ENCODE measurements at places on chromosomes 1 and 21. TPM values are rescaled to one million over a fixed set of nuclear protein-coding genes. Genes with fewer than 3 reads are reported as not detected.

Gene MNDA
- total RNA-seq = not detected

- H3K27me3 ChIP-seq = peaks cover 16% of the 10 kb centered on the region
- no peaks in the 10 kb centered on the region for H3K4me1 ChIP-seq
- H3K4me3 ChIP-seq = no peak overlapping the region
- no peaks in the 10 kb centered on the region for H3K36me3 ChIP-seq
Observed at GRCh38 chr21:36661511-36662309, 37.2 kb upstream of the SIM2 start.

- no peaks in the 10 kb centered on the region for H3K27me3 ChIP-seq
- no peaks in the 10 kb centered on the region for H3K36me3 ChIP-seq
- H3K4me1 ChIP-seq = peaks cover under 1% of the 10 kb centered on the region
- DNase-seq = no peak
- H3K27ac ChIP-seq = no peak overlapping the region
Observed at GRCh38 chr1:77882411-77882810, 6.0 kb upstream of the NEXN start.

Gene TMEM200B
- 1.5 TPM for total RNA-seq

DNA sequence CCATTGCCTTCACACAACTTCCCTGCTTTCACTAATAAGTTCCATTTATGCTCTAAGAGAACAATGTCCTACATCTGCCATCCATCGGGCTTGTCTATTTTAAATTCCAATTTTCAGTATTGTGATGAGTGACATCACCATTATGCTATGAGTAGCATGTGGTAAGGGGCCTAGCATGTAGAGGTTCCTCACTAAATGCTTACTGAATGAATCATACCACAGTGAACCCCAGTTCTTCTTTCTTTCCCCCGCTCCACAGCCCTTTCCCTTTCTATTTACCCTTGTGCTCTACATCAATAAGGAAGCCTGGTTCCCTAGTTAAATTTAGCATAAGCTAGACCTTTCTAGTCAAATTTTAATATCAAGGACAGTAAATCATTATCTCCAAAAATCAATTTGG is 195.0 kb upstream of the RGS18 start:
- DNase-seq = no peak
- no peaks in the 10 kb centered on the region for H3K27me3 ChIP-seq
- H3K4me3 ChIP-seq = no peak overlapping the region
- H3K27ac ChIP-seq = no peak overlapping the region

- H3K4me1 ChIP-seq = no peaks in the 10 kb centered on the region
- no peaks in the 10 kb centered on the region for H3K36me3 ChIP-seq
- H3K27ac ChIP-seq = no peak overlapping the region
- DNase-seq = no peak
- H3K27me3 ChIP-seq = no peaks in the 10 kb centered on the region
- H3K4me3 ChIP-seq = no peak overlapping the region
Observed at GRCh38 chr21:41411449-41412089, 14.5 kb upstream of the MX1 start.

Gene PRUNE1
- total RNA-seq = 8.6 TPM

Gene BMP8B
- total RNA-seq = not detected

GRCh38 chr1:57357462-57357861 is 66.4 kb downstream of the DAB1 start:
- no peak overlapping the region for H3K27ac ChIP-seq
- H3K27me3 ChIP-seq = no peaks in the 10 kb centered on the region
- no peak overlapping the region for H3K4me3 ChIP-seq
- no peaks in the 10 kb centered on the region for H3K36me3 ChIP-seq
- no peak for DNase-seq
- no peaks in the 10 kb centered on the region for H3K4me1 ChIP-seq

- H3K27ac ChIP-seq = no peak overlapping the region
- no peak for DNase-seq
- no peak overlapping the region for H3K4me3 ChIP-seq
- H3K4me1 ChIP-seq = no peaks in the 10 kb centered on the region
Observed at GRCh38 chr1:160708801-160709200, 2.8 kb downstream of the CD48 start.

GRCh38 chr1:33222381-33222780 is 33.9 kb upstream of the ZNF362 start:
- H3K27ac ChIP-seq = no peak overlapping the region
- no peaks in the 10 kb centered on the region for H3K36me3 ChIP-seq
- no peak overlapping the region for H3K4me3 ChIP-seq
- peaks cover 5% of the 10 kb centered on the region for H3K4me1 ChIP-seq
- DNase-seq = no peak

DNA sequence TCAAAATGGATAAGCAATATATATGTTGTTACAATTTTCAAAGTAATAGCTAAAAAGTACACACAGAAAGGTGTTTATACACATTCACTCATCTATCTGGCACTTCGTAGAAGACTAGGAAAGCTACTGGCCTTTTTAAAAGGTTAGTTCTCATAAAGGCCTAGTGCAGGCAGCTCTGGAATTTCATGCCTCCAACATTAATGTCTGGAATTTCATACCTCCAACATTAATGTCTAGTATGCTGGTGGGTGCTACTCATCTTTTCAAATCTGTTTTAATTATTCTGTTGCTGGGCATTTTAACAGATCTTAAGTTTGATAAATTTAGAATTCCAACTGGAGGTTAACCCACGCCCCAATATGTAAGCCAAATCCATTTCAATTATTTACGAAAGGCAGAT is 124.2 kb downstream of the AKT3 start:
- no peak overlapping the region for H3K4me3 ChIP-seq
- no peaks in the 10 kb centered on the region for H3K27me3 ChIP-seq
- H3K36me3 ChIP-seq = no peaks in the 10 kb centered on the region
- DNase-seq = no peak
- H3K27ac ChIP-seq = no peak overlapping the region
- peaks cover 2% of the 10 kb centered on the region for H3K4me1 ChIP-seq

Gene PINK1
- total RNA-seq = 25.6 TPM

GRCh38 chr1:203450001-203450400 is 25.6 kb upstream of the PRELP start:
- H3K4me1 ChIP-seq = no peaks in the 10 kb centered on the region
- no peak overlapping the region for H3K27ac ChIP-seq

DNA sequence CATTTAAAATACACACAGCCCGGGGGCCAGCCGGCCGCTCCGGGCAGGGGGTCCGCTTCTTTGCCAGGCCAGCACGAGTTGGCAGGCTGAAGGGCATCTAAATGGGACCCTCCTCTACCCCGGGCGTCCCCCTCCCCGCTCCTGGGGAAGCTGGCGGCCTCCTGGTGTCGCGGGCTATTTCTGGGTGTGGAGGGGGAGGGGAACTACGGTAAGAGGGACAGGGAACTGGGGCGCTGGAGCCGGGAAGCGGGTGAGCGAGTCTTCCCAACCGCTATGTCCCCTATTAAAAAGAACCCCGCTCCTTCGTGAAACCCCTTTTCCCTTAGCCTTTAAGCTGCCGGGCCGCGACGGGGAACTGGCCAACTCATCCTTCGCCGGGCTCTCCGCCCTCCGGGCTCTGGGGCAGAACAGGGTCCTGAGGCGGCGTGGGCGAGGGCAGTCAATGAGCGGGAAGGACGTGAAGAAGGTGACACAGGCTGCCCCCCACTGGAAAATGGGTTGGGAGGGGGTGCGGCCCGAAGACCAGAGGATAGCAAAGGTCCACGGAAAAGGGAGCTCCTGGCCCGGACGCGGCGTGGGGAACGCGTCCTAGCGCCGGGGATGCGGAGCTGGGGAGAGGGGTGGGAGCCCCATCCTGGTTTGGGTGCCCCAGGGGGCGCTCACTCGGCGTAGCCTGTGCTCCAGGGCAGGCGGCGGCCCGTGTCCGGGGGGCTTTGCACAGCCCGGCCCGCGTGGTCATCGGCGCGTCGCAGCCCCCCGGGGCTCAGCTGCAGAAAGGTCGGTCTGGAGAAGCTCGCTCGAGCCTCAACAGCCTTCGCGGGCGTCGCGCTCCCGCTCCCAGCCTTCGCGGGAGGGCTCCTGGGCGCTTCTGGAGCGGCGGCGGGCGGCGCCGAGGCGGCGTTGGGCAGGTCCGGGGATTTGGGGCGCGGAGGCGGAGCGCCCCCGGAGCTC is 544 bp downstream of the PPM1J start:
- no peaks in the 10 kb centered on the region for H3K36me3 ChIP-seq
- H3K27me3 ChIP-seq = no peaks in the 10 kb centered on the region
- H3K4me3 ChIP-seq = peak overlapping the region; percentile 40
- H3K27ac ChIP-seq = no peak overlapping the region

GRCh38 chr1:206921772-206922265 is at the start of gene FCMR:
FCMR (minus strand) TSS chr1:206921941; CDS start chr1:206921854, 87 bp downstream.
- no peak within 1 kb of the TSS for H3K27ac ChIP-seq
- H3K4me1 ChIP-seq = no peaks in the 10 kb centered on the region
- no peaks in the 10 kb centered on the region for H3K36me3 ChIP-seq
- DNase-seq = no peak
- no peak within 1 kb of the TSS for H3K4me3 ChIP-seq
- H3K27me3 ChIP-seq = no peaks in the 10 kb centered on the region

- no peaks in the 10 kb centered on the region for H3K27me3 ChIP-seq
- H3K36me3 ChIP-seq = peaks cover 34% of the 10 kb centered on the region
- DNase-seq = no peak
- no peak overlapping the region for H3K27ac ChIP-seq
- no peak overlapping the region for H3K4me3 ChIP-seq
Observed at GRCh38 chr21:45276596-45276995, 11.1 kb downstream of the POFUT2 start.

- H3K27ac ChIP-seq = no peak overlapping the region
- no peak for DNase-seq
Observed at GRCh38 chr21:26965907-26966581, 844 bp downstream of the ADAMTS5 start.

- no peaks in the 10 kb centered on the region for H3K27me3 ChIP-seq
- no peak overlapping the region for H3K4me3 ChIP-seq
- H3K4me1 ChIP-seq = no peaks in the 10 kb centered on the region
- peaks cover 8% of the 10 kb centered on the region for H3K36me3 ChIP-seq
- DNase-seq = peak; percentile 70
Observed at GRCh38 chr1:111769517-111770146, 13.9 kb downstream of the DDX20 start.

DNA sequence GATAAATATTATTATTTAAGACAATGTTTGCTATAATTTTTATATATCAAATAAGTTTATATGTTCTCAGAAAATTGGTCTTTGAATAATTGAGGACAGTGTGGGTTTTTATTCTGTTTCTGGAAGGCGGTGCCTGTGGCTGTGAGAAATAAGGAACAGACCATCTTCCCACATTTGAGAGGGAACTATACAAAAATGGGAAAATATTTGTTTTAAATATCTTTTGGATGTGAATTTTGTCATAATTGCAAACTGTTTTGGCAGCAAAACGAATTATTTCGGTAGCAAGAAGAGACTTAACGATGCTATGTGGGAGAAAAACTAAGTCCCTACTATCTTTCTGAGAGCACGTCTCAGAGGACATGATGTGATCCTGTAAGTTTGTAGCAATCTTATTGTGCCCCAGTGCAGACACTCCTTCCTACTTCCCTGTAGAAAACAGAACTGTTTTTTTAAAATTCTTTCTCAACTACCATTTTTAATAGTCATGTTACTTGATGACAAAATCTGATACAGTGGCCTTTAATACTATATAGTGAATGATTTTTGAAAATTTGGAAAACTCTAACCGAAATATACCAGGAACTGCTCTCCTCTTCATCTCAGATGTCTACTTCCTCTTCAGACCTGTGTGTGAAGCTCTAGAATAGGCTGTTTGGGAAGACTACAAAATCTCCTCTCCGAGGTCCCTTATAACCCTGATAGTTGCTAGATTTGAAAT is 25.4 kb downstream of the PTPRC start:
- DNase-seq = no peak
- H3K4me3 ChIP-seq = no peak overlapping the region
- H3K27ac ChIP-seq = no peak overlapping the region
- H3K27me3 ChIP-seq = no peaks in the 10 kb centered on the region
- no peaks in the 10 kb centered on the region for H3K36me3 ChIP-seq

DNA sequence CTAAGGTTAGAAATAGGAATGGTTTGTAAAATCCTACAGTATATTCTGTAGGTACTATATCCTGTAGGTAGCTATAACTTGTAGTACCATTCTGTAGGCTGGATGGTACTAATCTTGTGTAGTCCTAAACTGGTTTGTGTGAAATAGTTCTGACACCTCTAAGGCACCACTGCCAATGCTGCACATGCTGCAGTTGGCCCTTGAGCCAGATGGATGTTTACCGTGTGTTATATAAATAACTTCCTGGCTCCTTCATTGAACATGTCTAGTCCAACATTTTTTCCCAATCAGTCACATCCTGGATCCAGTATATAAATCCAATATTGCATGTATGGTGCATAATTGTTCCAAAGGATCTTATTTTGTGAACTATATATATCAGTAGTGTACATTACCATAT is 89.5 kb upstream of the GNG4 start:
- DNase-seq = peak; percentile 74
- H3K4me3 ChIP-seq = no peak overlapping the region
- H3K27me3 ChIP-seq = no peaks in the 10 kb centered on the region
- H3K27ac ChIP-seq = no peak overlapping the region
- no peaks in the 10 kb centered on the region for H3K36me3 ChIP-seq

DNA sequence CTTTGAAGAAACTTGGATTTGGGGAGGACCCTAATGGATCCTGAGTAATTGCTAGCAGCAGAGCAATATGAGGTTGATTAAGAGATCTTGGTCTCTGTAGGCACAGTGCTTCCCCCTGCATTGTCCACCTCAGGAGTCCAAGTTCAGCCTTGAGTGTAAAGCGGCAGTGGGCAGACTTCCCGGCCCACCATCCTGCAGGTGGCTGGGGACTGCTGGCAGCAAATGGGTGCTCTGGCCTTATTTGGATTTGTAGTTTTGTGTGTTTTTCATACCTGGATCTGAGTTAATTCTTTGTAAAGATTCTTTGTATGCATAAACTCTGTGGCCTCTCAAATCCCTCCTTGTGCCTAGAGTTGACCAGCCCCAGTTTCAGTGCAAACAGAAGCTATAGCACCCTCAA is 7.6 kb downstream of the BARHL2 start:
- H3K27ac ChIP-seq = no peak overlapping the region
- DNase-seq = no peak

DNA sequence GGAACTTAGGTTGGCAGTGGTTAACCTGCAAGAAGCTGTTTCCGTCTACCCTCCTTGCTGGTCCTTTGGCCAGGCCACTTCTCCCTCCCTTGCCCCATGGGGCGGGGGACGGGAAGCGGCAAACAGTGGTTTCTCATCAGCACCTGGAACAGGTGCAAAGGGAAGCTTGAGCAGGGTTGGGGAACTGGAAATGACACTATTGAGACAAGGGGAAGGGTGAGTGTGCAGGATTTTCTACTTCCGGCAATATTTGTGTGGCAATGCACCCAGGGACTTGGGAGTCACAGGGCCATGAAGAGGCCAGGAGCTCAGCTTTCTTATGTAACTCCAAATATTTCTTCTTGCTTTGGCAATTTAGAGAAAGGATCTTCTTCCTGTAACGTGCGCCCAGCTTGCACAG is 29.0 kb upstream of the SARS1 start:
- no peaks in the 10 kb centered on the region for H3K27me3 ChIP-seq
- H3K4me3 ChIP-seq = no peak overlapping the region
- DNase-seq = no peak
- H3K36me3 ChIP-seq = no peaks in the 10 kb centered on the region
- H3K4me1 ChIP-seq = no peaks in the 10 kb centered on the region

Gene PADI1
- total RNA-seq = not detected

Measured in endothelial cell of umbilical vein (primary cell).